ENCODE measurements at places on chromosomes 4 and X. TPM values are rescaled to one million over a fixed set of nuclear protein-coding genes. Genes with fewer than 3 reads are reported as not detected.

DNA sequence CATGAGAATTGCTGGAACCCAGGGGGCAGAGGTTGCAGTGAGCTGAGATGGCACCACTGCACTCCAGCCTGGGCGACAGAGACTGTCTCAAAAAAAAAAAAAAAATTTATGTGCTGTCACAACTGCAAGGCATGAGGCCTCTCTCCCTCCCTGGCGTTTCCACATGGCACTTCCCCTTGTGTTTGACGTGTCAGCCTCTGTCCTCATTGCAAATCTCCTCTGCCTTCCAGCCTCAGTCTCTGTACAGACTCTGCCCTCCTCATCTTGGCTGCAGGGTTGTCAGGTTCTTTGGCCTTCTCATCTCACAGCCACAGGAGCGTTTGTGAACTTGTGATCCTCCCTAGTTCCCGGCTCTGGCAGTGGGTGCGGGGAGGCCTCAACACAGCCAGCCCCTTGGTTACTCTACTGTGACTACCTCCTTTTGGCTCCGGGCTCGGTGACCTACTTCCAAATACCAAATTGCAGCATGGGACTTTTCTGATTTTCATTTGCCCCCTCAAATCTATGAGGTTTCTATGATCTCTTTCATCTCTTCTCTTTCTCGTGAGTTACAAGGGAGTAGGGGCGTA lies 250.0 kb downstream of the CBR4 start:
- no peak for DNase-seq

- DNase-seq, result no peak
Measured at GRCh38 chr4:34733185-34733941, 1511.0 kb downstream of the ARAP2 start.

GRCh38 chrX:148592595-148592994 lies 92.2 kb downstream of the AFF2 start:
- no peak for DNase-seq

Gene AFF2
- total RNA-seq, result 5.9 TPM

GRCh38 chrX:67654301-67654700 lies 110.5 kb downstream of the AR start:
- DNase-seq, result no peak

DNA sequence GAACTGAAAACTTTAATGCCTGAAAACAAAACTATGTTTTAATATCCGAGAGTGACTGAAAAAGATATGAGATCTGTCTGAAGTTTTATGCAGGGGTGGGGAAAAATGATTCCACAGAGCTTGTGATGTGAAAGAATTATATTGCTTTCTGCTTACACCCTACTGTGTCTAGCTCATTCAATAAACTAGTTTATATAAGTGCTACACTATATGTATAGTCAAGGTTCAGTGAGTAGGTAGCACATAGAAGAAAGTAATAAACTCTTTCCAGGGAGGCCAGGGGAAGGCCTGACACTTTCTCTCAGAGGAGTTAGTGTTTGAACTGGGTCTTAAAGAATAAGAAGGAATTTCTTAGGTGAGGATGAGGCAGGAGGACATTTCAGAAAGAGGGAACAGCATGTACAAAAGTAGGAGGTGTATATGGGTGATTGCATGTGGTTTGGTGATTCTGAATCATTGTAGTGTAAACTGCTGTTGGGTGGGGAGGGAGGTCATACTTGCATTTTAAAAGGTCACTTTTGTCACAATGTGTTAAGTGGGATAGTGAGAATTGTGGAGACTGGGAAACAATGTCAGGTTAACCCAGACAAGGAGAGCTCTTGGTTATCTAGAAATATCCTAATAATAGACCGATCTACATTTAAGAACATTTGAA lies 25.1 kb upstream of the TEX13D start:
- no peak for DNase-seq

DNA sequence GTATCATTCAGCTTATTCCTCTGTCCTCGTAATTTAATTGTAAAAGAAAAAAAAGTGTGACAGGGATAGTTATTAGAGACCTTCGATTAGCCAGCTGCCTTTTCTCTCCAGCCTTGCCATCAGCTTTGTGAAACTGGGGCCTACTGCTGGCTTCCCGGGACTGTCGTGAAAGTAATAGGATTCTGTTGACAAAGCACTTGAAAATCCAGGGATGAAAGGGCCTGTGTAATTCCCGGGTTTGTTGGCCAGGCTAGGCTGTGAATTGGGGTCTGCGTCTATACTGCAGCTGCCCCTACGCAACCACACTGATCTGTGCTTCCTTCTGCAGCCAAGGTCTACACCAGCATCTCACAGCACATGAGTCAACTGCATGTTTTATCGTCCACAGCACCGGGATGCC lies 120.4 kb upstream of the SCML1 start:
- no peak for DNase-seq

- DNase-seq, result no peak
Measured at GRCh38 chrX:133868250-133868649, 117.1 kb downstream of the GPC3 start.

Data from skin of body (tissue), 3 donors.